Fibroblast of the conjunctiva (primary cell): ENCODE measurements at places on chromosomes 6 and 20.
A peak's percentile ranks its signal among the peaks of the same experiment; 100 is the strongest.

DNA sequence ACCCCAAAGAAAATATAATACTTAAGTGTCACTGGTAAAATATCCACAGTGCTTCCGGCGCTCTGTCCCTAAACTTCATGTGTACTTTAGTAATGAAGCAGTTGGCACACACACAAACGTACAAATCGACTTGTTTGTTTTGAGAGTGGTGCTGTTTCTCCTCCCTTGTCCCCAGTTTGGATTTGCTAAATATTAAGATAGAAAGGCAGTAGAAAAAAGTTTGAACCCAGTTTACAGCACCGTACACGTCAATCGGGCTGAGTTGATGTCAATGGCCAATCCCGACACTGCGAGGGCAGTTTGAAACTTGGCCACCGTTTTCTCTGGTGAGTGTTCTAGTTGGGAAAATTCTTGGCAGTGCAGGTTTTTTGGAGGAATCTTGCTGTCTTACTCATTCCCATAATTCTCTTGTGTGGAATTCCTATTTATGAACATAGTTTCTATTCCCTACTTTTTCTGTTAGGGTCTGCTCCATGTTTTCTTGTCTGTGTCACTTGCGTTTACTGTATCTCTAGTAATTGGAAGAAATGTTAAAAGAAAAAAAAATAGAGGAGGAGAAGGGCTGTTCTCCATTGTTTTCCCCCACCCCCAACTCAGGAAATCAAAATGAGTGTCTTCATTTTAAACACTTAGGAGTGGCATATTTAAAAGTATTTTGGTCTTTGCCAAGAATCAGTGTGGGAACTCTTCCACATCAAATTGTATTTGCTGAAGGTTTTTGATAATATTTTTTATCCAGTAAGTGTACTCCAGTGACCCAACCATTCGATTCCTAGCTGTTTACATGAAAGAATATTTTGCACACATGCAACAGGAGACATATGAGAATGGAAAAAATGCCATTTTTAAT lies 72.3 kb downstream of the OR2B2 start:
- peak; percentile 85 for DNase-seq

DNA sequence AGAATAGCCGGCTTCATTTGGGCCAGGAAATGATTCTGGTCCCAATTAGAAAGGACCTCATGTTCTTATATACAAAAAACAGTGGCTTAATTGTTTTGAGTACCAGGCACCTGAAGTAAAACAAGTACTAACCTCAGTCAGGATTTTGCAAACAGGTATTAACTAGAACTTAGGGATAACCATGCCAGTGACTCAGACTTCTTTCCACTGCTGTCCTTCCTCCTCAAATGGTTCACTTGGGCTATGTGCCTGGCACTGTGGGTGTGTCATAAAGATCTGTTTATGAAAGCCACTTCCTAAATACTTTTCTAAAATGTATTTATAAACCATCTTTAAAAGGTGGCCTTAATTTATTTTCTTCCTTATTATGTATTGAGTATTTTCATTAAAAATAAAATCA lies 10.7 kb downstream of the CLDN20 start:
- DNase-seq = no peak

DNA sequence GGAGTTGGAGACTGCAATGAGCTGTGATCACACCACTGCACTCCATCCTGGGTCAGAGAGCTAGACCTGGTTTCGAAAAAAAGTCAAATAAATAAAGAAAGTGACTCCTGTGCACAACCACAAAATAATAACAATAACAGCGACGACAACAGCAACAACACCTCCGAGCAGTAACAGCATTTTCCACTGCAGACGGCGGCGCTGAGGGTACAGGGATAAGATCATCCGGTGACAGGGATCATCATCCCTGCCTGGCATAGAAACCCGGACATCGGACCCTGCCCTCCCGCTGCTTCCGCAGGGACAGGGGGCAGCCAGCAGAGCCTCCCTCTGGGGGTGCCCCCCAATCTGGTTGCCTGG lies 11.5 kb downstream of the SRXN1 start:
- DNase-seq = no peak

GRCh38 chr6:32947552-32948465 lies 5.1 kb downstream of the HLA-DMA start:
- no peak for DNase-seq

GRCh38 chr20:32685541-32686529 lies 12.1 kb upstream of the C20orf203 start:
- peak; percentile 87 for DNase-seq

- DNase-seq = no peak
These were observed 44.1 kb downstream of the BEND6 start for GRCh38 chr6:56999049-56999448.

DNA sequence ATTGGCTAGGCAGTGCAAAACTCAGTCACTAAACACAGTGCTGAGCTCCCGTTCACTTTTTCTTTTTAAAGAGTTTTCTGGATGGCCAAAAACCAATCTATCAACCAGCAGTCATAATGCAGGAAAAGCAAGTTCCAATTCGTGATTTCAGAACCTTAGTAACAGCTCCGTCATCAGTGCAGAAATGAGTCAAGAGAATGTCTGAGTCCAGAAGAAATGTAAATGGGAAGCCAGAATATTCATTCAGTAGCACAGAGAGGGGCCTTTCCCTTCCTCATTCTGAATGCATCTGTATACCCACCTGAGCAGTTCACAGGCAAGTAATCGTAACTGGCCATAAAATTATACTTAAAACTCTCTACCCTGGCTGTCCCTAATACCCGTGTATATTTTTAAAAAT lies 20.4 kb downstream of the HUS1B start:
- no peak for DNase-seq

DNA sequence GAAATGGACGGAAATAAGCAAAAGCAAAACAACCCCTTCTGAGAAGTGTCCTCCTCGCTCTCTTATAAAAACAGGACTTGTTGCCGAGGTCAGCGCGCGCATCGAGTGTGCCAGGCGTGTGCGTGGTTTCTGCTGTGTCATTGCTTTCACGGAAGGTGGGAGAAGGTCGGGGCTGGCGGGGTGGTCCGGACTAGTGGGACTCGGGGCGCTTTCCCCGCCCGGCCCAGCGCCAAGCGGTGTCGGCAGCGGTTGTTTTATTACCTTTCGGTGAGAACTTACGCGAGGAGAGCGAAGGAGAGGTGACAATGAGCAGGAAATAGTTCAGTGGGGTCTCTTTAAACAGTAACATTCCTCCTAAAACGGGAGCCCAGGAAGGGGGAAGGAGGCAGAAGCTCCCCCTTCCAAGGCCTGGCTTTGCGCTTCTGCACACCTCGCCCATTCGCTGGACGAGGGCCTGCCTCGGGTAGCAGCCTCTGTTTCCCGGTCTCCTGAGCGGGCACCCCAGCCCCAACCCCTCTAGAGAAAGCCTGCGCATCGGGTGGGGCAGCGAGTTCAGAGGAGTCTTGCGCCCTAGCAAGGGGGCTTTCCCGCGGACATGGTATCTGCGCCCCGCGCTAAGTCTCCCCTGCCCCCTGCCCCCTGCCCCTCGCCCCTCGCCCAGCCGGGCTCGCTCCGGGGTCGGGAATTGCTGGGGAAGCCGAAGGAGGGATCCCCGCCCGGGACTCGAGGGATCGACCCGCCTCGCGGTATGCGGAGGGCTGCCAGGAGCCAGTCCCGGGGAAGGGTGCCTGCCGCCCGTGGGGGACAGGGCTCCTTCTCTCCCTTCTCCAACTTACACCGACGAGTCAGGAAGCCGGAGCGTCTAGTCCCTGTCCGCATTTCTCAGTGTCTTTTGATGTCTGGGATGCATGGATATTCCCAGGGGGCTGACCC lies 1.2 kb upstream of the TBXT start:
- DNase-seq = no peak

- DNase-seq = no peak
These were observed 46.4 kb downstream of the ORC3 start for GRCh38 chr6:87636315-87636714.

- no peak for DNase-seq
These were observed 46.0 kb upstream of the UST start for GRCh38 chr6:148700741-148701311.

GRCh38 chr6:158916617-158917016 lies 83.4 kb downstream of the RSPH3 start:
- DNase-seq = no peak

DNA sequence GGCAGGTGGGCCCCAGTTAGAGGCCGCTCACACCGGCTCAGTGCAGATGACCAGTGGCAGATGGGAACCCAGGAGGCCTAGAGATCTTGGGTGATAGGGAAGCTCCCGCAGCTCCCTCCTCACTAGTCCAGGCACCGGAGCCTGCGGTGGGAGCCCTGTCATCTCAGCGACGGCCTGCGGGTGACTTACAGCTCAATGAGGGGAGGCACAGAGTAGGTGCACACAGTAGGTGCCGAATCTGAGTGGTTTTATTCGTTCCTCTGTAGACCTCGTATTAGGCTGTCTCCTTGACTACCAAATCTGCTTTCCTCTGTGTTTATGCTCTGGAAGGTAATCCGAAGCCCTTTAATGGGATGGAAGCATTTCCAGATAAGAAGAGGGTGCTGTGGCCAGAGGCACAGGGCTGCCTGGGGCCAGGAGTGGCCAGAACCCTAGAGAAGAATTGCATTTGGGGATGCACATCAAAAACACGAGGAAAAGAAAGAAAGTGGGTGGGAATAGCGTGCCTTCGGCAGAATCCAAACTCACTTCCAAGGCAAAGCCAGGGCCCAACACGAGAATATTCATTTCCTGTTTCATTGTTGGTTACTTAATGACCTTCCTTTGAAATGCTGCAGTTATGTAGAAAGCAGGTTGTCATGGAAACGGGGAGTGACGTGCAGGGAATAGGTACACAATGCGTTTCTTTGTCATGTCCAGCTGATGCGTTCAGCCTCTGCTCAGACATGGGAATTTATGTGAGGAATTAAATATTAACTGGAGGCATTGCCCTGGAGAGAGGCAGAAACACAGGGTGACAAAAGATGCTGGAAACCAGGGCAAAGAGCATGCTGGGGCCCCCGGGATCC lies 24.7 kb downstream of the MYT1 start:
- no peak for DNase-seq

DNA sequence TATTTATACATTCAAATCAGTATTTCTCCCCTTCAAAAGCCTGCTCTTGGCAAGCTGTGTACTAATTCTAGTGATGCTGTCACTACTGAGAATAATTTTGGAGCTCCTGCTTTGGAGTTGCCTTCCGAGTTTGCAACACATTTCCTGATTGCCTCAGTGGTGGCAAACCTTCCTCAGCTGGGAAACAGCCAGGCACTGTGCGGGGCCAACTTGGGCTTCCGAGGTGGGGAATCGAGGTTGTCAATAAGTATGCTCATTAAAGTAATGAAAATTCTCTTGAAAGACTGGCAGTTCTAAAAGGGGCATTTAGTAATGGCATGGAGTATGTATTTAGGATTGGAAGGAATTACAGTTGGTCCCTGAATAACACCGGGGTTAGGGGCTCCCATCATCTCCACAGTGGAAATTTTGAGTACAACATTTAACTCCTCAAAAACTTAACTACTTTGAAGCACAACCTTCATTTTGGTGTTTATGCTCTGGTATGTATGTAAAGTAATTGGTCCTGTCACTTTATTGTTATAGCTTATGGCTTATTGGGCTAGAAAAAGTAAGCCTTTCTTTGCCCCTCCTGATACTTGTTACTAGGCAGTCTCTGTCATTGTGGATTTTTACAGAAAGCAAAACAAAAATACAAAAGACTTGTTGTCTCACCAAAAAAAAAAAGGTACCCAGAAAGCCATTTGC lies 2.7 kb downstream of the PAQR8 start:
- DNase-seq = no peak

- peak; percentile 46 for DNase-seq
These were observed 517.4 kb upstream of the JARID2 start for GRCh38 chr6:14728396-14729024.

- no peak for DNase-seq
These were observed 8.1 kb upstream of the BPI start for GRCh38 chr20:38295811-38296210.

- DNase-seq = no peak
These were observed 167.4 kb downstream of the CDH4 start for GRCh38 chr20:61419501-61419900.

DNA sequence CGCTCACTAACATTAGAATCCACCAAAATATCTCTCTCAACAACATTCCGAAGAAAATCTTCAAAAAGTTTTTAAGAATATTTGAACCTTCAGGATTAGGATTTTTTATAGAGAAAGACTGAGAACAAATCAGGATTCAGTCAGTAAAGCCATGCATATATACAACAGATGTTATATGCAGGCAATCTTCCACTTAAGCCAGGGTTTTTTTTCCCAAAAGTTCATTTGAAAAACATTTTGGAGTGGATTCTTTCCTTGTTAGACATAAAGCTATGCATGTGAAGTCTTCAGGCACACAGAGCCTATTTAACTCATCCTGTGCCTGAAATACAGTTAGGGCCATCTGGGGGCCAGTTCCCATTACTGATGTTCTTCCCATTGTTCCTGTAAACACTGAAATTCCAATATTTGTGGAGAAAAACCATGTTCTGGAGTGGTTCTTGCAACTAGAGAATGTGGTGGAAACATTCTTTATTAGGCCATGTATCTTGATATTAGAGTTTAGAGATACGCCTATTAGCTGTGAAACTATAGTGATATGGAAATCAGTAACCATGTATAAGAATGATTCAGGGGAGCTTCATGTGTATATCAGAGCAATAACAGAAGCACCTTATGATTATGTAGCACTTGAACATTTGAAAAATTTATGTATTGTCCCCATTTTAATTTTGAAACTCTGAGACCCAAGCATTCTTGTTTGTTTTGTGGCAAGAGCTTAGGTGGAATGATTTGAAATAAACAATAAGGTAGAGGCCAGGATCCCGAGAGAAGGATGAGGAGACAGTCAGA lies 61.7 kb downstream of the PLEKHG1 start:
- no peak for DNase-seq

DNA sequence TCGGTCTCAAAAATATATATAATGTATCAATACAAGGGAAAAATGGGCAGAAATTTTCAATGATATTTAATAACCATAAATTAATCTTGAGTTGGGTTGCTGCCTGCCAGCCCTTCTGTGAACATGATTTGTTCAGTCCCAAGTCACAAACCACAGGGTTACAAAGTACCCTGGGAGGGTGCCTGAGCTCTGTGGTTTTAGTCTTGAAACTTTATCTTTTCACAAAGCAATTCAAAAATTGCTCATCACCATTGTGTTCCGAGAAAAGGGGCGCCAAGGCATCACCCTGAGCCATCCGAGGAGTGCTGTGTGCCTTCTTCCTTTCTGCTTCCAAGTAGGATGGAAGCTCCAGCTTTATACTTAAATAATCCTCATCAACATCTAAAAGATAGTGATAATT lies 141.6 kb upstream of the AKAP12 start:
- no peak for DNase-seq

GRCh38 chr6:315921-316752 lies 23.9 kb downstream of the DUSP22 start:
- no peak for DNase-seq
